Activated T-cell treated with anti-CD3 and anti-CD28 coated beads, Interleukin-2, amount 50 U/mL, for 4 hours (primary cell): ENCODE measurements at places on chromosomes 16 and 17. TPM values are rescaled to one million over a fixed set of nuclear protein-coding genes. Genes with fewer than 3 reads are reported as not detected.

TAT gene
- 0.54 TPM for total RNA-seq

GRCh38 chr17:75352079-75352569 is 53.4 kb downstream of the GRB2 start:
- no peak for DNase-seq

- DNase-seq = no peak
These were observed 155.7 kb downstream of the CMIP start for GRCh38 chr16:81600275-81600674.

DNA sequence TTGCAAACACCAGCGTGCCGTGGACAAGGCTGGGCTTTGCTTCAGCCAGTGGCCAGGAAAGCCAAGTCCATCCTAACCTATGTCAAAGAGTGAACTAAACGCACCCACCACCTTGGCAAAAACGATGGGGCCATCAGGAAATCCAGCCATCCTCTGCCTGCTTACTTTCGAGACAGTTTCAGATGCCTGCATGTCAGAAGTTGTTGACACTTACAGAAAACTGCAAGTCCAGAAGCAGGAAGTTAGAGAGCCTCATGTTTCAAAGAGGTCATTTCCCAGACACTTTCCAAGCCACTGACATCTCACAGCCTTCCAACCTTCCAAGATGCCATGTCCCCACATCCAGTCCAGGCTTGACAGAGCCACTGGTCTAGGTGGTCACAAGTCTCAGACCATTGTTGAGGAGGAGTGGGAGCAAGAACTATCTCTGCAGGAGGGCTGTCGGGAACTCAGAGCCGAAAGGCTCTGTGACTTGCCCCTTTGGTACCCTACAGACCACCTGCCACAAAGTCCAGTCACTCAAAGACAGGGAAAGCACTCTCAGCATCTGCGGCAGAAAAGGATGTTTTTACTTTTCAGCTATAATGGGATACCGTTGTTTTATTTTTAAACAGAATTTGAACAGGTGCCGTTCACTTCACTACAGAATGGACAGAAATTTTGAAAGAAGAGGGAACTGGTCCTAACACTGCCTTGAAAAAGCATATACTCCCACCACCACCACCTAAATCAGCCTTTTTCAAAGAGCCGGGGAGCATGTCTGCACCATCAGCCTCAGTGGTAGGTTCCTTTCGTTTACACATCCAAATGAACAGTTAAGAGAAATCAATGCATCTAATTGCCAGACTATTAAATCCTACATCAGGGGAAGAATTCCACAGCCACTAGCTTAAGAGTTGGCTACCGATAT is 5.1 kb downstream of the ZNF423 start:
- no peak for DNase-seq

GRCh38 chr17:77160875-77161530 is 20.2 kb downstream of the SEC14L1 start:
- no peak for DNase-seq

GRCh38 chr17:78266231-78266631 is 34.8 kb downstream of the TMEM235 start:
- no peak for DNase-seq

DNA sequence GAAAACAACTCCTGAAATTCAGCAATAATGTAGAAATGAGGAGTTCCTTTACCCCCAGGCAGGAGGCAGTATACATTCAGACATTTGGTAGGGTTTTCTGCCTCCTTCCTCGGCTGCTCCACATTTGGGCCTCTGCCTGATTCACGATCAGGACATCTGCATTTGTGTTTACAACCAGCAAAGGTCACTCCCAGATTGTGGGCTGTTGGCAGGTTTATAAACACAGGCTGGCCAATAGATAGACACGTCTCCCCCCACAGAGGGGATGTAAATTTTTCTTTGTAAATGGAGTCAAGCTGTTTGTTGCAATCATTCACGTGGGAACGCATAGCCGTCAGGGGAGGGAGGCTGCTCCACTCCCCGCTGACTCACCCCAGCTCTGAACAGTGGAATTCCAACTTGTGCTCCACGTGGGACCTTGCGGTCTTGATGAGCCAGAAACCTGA is 252.1 kb upstream of the N4BP1 start:
- DNase-seq = no peak

GRCh38 chr17:37219876-37220606 is 155.7 kb upstream of the C17orf78 start:
- DNase-seq = no peak

TEKT5 gene
- not detected for total RNA-seq

GRCh38 chr17:77353684-77354419 is 213.1 kb downstream of the SEC14L1 start:
- DNase-seq = no peak

GRCh38 chr16:48492133-48492532 is 106.9 kb upstream of the SIAH1 start:
- no peak for DNase-seq

- no peak for DNase-seq
These were observed 30.2 kb downstream of the OGFOD1 start for GRCh38 chr16:56481468-56482122.
